DMS153 (cell line): ENCODE measurements at places on chromosomes 5 and 9.

DNA sequence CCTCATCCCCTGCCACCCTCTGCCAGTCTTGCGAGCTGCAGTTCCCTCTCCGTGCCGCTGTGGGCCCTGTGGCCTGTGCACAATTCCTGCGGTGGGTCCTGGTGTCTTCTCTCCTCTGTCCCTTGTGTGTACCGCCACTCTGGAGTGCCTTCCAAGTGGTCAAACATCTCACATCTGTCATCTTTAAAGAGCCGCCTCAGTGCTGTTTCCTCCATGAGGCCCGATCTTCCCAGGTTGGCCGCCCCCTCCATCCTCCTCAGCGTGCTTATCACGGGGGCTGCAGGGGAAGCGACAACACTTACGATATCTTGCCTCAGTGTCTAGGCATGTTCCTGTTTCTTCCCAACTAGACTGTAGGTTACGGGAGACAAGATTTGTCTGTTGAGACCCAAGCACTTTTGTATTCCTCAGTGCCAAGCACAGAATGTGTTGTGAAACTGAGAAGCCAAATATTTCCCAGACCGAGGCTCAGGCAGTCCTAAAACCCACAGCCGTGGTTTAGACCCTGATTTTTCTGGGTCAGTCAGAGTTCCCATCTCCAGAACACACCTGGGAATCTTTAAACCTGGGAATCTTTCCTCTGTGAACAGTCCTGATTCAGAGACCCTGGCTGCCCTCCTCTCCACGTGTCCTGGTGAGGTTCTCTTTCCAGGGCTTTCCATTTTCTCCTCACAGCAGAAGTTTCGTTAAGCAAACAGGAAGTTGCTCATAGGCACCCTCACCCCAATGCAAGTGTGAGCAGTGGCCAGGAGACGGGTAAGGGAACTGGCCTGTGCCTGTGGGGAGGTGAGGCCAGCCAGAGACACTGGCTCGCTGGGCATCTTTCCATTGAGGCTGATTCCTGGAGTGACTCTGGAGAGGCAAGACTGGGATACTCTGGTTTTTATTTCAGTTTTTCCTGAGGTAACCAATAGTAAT, 28.8 kb downstream of the SLC46A2 start:
- no peak for DNase-seq

DNA sequence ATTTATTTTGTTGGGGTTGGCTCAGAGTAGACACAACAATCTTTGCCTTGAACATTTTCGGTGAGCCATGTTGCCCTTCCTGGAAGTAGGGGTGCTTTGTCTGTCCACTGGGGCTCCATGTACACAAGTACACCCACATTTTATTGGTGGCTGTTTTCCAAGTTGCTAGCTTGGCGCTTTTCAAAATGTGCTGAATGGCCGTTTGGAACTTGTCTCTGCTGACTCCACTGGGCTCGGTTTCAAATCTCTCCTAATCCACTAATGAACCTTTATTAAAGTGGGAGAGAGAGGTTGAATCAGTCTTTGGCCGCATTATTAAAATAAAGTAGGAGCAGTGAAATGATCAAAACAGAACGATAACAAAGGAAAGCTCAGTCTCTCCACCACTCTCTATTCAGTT, 64.6 kb upstream of the TAF11L2 start:
- DNase-seq: no peak

GRCh38 chr5:110963495-110963894, 108.0 kb upstream of the TSLP start:
- DNase-seq: no peak

DNA sequence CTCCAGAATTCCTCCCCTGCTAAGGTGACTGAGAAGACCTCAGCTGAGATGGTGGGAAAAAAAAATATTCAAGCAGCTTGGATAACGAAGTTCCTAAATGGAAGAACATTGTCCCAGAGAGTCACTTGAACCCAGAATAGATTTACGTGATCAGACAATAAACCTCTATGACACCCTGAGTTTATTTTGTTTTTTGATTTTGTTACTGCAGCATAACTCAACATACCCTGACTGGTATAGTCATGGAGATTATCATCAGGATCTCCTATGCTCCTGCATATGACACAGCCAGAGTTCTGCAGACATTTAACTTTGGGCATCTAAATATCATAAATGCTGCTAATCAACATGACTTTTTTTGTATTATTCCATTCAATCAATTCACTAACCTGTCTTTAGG, 282.9 kb downstream of the RASEF start:
- no peak for DNase-seq
